Fibroblast of skin of right quadriceps (primary cell): ENCODE measurements at places on chromosomes 4 and X.

- DNase-seq: peak; percentile 24
Measured at GRCh38 chrX:100368167-100368566, 41.9 kb downstream of the PCDH19 start.

- no peak for DNase-seq
Measured at GRCh38 chr4:8368998-8369397, 71.5 kb downstream of the ACOX3 start.

- DNase-seq: peak; percentile 100
Measured at GRCh38 chr4:137531986-137532868, at the start of gene PCDH18. PCDH18 (minus strand) TSS chr4:137532494; CDS start chr4:137532088, 406 bp downstream.

GRCh38 chr4:105600951-105601350, 48.5 kb downstream of the ARHGEF38 start:
- DNase-seq: no peak

DNA sequence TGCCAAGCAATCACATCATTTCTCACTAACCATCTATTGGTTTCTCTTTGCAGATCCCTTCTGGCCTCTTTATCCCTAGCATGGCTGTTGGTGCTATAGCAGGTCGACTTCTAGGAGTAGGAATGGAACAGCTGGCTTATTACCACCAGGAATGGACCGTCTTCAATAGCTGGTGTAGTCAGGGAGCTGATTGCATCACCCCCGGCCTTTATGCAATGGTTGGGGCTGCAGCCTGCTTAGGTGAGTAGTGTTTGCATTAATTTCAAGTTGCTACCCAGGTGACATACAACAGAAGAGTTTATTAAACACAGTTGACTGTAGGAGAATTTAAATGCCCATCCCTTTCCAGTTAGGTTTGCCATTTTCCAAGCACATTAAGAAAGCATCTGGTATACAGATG, 112.2 kb downstream of the AKAP4 start:
- DNase-seq: no peak

- no peak for DNase-seq
Measured at GRCh38 chrX:147342197-147342596, 527.7 kb upstream of the CXorf51A start.
